ENCODE measurements at places on chromosomes 2 and 18.

DNA sequence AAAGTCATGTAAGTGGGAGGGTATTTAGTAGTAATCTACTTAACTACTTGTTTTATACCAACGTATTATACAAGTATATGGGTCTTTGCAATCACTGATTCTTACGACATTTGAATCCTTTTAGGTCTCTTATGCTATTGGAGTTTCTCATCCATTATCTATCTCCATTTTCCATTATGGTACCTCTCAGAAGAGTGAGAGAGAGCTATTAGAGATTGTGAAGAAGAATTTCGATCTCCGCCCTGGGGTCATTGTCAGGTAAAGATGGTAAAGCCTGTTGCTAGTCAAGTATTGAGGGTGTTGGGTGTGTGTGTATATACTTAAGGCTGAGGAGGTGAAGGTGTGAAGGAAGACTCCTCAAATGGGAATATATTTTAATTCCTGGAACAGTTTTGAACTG is 3.8 kb downstream of the MAT2A start:
- DNase-seq: no peak

- no peak for DNase-seq
Observed at GRCh38 chr2:1081451-1082225, 131.0 kb downstream of the SNTG2 start.

DNA sequence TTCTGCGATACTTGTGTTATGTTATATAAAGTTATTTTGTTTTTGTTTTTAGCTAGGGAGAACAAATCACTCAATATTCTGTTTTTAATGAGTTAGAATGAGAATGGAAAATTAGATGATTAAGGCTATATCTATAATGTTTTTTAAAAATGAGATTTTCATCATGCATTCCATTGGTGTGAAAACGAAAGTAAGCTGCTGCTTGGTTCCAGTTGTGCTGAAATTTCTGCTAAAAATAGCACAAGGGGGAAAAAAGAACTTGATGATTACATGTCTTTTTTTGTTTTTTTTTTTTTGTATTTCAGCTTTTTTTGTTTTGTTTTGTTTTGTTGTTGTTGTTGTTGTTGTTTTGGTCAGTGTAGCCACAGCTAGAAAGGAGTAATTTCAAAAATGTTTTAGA is 242.6 kb upstream of the KCNJ3 start:
- no peak for DNase-seq

GRCh38 chr2:17299891-17300540 is 218.2 kb downstream of the RAD51AP2 start:
- DNase-seq: no peak

DNA sequence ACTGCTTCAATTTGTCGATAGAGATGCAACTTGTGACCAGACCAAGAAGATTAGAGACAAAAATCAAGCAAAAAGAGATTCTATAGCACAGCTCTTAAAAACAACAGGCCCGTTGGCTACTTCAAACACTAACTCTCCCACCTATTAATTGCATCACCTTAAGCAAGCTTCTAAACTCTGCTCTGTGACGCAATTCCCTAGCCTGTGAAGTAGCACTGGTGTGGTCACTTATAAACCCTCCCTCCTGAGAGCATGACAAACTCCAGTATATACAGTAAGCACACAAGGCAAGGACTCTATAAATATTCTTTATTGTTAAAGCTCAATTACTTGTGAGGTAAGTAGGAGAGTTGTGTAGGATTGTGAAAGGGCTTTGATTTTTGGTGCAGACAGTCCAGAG is 72.3 kb downstream of the CMPK2 start:
- DNase-seq: no peak

DNA sequence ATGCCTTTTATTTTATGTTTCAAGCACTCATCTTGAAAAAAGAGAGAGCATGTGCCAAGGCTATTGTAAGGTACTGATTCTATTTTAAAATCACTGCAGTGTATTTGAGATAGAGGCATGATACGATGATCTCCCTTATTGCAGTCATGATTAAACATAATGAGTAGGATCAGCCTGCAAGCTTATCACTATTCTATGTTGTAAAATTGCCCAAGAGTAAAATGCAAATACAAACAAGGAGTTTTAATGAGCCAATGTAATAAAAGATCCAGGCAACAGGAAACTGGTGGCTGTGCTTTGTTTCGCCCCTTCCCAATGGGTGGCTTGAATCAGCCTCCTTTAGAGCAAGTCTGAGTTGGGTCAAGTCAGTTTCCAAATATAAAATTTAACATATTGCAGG is 116.4 kb upstream of the RBMS1 start:
- no peak for DNase-seq

DNA sequence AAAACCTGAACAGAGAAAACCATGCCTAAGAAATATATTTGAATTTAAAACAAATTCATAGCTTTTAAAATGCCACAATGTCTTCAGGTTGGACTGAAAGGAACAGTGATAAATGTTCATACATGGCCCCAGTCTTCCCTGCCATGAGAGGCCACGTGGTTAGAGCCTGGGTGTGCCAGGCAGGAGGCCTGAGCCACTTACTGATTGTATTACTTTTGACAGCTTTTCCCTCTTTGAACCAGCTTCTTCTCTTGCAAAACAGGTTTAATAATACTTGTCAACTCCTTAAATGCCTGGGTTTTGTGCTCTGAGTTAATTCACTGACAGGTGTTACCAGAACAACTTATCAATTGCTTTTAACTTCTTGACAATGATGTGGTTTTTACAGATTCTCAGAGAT is 27.0 kb downstream of the RBKS start:
- no peak for DNase-seq

- no peak for DNase-seq
Observed at GRCh38 chr2:219142329-219142728, 18.3 kb downstream of the NHEJ1 start.

GRCh38 chr2:64330281-64331113 is 123.5 kb upstream of the LGALSL start:
- DNase-seq: peak; percentile 80
